Naive thymus-derived CD8-positive, alpha-beta T cell (primary cell): ENCODE measurements at places on chromosomes 4 and X.

- no peak for DNase-seq
Measured at GRCh38 chr4:65999518-65999871, 329.2 kb upstream of the EPHA5 start.

- DNase-seq, result no peak
Measured at GRCh38 chrX:56736219-56736618, 7.2 kb downstream of the NBDY start.

- DNase-seq, result peak; percentile 19
Measured at GRCh38 chrX:64894454-64895038, 81.7 kb downstream of the ZC4H2 start.

- no peak for DNase-seq
Measured at GRCh38 chr4:129926936-129927335, 831.0 kb downstream of the C4orf33 start.

DNA sequence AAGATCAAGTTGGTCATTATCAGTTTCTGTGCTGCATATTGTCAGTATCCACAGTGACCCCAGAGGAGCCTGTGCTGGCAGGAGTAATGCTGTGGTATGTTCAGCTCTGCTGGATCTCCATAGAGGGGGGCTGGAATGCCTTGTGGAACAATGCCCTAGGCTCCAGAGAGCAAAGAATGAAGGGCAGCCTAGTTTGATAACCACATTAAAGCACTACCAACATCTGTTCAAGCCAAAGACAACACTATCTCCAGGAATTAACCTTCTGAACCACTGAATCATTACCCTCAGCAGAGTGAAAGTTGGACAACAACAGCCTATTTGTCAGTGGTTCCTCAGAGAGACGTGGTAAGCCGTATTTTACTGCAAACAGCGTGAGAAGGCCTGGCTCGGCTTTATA, 192.3 kb upstream of the CXorf66 start:
- DNase-seq, result no peak
